ENCODE measurements at places on chromosomes 4 and X. TPM values are rescaled to one million over a fixed set of nuclear protein-coding genes. Genes with fewer than 3 reads are reported as not detected.

GRCh38 chrX:28591542-28591941 lies 4.3 kb downstream of the IL1RAPL1 start:
- DNase-seq: no peak

DNA sequence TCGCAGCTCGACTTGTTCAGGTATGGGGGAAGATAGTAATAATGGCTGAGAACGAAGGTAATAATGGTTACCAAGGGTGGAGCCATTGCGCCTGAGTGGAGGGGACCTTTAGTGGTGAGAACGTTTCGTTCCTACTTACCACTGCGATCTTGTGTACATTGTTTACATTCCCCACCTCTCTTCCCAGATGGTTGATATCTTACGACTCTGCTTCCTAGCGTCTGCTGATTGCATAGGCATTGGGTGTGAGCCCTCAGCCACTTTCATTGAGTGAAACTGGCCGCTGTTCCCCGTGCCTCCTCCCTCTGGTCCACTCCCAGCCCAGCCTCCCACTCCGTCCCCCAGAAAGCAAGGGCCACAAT lies 850 bp downstream of the IGBP1 start:
- DNase-seq: no peak

DNA sequence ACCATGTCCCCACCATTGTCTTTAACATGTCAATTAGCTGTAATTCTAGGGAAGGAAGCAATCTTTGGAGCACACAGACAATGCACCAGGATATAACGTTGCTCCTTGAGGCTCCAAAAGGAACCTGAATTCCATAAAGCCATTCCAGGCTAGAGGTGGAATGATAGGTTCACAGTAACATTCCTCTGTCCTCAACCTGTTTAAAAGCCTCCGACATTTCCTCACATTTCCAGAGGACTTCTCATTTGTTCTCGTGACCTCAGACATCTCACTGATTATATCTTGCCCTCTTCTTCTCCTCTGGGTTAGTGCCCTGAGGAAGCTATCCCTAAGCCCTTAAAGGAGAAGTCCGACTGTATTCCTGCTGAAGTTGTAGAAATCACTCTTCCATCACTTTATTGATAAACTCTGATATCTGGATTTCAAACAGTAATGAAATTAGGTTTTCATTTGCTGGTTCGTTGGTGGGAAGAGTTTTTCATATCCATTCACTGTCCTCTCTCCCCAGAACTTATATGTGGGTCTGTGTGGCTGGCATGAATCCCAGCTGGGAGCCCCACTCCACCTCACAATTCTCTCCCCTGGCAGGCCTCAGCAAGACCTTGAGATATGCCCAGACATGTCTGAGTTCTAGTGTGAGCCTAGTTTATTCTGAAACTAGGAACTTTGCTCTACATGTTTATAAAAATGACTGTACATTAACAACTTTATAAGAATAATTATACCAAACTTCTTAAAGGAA lies 44.2 kb upstream of the PRSS12 start:
- DNase-seq: no peak

DNA sequence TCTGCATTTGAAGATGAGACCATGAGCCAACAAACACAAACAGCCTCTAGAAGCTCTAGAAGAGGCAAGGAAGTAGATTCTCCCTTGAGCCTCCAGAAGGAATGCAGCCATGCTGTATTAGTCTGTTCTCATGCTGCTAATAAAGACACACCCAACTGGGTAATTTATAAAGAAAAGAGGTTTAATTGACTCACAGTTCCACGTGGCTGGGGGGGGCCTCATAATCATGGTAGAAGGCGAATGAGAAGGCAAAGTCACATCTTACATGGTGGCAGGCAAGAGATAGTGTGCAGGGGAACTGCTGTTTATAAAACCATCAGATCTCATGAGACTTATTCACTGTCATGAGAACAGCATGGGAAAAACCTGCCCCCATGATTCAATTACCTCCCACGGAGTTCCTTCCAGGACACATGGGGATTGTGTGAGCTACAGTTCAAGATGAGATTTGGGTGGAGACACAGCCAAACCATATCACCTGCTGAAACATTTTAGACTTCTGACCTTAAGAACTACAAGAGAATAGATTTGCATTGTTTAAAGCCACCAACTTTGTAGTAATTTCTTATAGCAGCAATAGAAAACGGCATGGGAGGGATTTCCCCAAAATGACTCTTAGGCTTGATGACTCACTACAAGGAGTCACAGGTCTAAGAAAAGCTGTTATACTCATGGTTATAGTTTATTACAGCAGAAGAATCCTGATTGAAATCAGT lies 284.4 kb upstream of the SFRP2 start:
- no peak for DNase-seq

- DNase-seq: no peak
Measured at GRCh38 chrX:12685541-12685940, 105.7 kb upstream of the PRPS2 start.

GRCh38 chr4:182619660-182620059 lies 297.5 kb downstream of the DCTD start:
- DNase-seq: no peak

DCAF12L1 gene
- total RNA-seq: 0.41 TPM

TCEAL2 gene
- total RNA-seq: 33.4 TPM

All from frontal cortex (tissue), 4 donors.